Stimulated activated CD4-positive, alpha-beta T cell treated with anti-CD3 and anti-CD28 coated beads, Interleukin-1b, Interleukin-23, amount 100 ng/mL, for 24 hours (primary cell): ENCODE measurements at places on chromosomes 7 and 10.

GRCh38 chr10:44895280-44895679 lies 15.9 kb upstream of the TMEM72 start:
- DNase-seq: no peak

DNA sequence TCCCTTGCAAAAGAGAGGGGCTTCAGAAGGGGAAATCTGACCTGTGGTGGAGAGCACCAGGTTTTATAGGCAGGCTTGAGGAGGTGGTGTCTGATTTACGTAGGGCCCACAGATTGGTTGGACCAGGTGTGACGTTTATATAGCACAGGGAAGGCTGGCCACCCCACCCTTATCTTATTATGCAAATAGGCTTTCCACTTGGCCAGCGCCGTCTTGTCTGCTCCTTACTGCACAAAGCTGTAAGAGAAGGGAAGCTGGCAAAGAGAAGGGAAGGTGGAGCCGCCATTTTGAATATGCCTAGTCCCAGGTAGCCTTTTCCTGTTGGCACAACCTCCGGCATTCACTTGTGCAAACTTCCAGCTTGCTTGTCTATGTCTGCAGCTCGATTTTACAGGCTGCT lies 221.4 kb downstream of the GATA3 start:
- no peak for DNase-seq

DNA sequence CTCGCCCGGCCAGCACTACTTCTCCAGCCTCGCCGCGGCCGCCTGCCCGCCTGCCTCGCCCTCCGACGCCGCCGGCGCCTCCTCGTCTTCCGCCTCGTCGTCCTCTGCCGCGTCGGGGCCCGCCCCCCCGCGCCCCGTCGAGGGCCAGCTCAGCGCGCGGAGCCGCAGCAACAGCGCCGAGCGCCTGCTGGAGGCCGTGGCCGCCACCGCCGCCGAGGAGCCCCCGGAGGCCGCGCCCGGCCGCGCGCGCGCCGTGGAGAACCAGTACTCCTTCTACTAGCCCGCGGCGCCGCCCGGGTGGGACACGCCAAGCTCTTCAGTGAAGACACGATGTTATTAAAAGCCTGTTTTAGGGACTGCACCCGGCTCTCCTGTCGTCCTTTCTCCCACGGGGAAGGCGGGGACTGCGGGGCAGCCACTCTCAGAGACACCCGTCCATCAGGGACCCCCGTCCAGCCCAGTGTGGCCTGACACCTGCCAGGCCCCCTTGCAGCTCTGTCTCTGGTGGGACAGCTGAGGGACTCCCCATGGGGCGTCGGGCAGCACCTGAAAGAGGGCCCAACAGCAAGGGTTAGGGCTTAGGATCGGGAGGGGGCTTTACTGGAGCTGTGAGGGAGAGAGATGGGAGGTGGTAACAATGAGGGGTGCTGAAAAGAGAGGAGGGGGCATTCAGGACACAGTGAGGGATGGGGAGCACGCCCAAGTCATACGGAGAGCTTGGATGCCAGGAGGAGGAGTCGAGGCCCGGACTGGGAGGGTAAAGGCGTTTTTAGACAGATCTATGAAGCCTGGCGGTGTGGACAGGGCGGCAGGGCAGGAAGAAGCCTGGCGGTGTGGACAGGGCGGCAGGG lies 34.7 kb downstream of the SPDYE6 start:
- DNase-seq: no peak

DNA sequence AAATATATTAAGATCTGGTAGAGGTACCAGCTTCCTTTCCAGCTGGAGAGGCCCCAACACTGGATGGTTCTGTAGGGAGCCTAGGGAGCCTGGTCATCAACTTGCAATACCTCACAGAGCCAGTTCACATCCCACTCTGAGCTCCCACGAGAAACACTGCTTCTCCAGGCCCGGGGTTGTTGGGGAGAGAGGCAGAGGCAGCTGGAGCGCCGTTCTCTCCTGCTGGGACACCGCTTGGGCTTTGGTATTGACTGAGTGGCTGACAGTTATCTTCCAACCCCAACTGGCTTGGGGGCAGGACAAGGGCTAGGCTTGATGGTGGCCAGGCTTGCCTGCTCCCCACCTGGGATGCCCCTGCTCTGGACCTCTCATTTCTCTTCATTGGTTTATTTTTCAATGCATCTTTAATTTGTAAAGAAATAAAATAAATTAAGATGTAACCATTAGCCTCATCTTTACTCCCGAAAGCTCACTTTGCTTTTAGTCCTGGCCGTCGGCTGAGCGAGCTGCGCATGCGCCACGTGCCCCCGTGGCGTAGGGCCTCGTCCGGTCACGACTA lies 10.0 kb upstream of the CHCHD1 start:
- peak; percentile 64 for DNase-seq

DNA sequence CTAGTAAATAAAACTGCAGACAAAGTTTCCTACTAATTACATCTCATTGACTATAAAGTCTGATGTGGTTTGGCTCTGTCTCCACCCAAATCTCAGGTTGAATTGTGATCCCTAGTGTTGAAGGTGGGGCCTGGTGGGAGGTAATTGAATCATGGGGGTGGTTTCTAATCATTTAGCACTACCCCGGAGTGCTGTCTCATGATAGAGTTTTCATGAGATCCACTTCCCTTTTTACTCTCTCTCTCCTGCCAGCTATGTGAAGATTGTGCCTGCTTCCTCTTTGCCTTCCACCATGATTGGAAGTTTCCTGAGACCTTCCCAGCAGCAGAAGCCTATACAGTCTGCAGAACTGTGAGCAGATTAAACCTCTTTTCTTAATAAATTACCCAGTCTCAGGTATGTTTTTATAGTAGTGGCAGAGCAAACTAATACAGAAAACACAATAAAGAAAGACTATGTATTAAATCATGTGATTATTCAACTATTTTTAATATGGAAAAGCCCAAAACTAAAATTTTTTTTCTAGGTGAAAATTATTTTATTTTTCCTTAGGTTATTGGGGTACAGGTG lies 232.1 kb downstream of the FZD1 start:
- DNase-seq: no peak

DNA sequence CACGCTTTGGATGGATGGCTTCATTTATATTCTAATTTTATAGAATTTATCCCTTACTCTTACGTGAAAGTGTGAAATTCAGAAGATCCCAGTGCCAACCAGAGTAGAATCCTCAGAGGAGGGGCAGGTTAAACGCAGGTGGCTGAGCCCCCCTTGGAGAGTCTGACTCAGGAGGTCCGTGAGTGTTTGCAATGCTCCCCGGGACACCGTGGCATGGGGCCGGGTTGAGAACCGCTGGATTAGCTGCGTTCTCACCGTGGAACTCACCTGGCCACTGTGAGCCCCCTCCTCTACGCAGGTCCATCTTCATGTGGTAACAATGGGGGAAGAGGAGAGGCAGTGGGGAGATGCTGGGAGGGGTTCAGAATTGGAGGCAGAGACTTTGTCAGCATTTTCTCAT lies 638.0 kb upstream of the MKI67 start:
- DNase-seq: no peak

GRCh38 chr10:76305930-76306615 lies 874.6 kb downstream of the LRMDA start:
- DNase-seq: no peak

DNA sequence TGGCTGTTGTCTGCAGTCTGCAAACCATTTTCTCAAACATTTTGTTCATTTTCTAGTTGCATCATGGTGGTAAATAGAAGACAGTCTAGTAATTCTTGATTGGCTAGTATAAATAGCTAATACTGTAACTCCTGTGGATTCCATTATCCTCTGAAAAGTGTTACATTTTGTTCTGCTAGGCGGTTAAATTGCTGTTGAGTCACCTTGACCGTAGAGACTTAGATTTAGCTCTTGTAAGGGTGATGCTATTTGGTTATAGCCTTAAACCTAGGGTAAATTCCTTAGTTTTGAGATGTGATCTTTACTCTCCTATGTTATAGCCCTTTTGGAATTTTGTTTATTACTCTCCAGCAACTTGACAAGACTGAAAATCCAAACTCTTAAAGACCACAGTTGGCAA lies 58.8 kb downstream of the SHOC2 start:
- no peak for DNase-seq

DNA sequence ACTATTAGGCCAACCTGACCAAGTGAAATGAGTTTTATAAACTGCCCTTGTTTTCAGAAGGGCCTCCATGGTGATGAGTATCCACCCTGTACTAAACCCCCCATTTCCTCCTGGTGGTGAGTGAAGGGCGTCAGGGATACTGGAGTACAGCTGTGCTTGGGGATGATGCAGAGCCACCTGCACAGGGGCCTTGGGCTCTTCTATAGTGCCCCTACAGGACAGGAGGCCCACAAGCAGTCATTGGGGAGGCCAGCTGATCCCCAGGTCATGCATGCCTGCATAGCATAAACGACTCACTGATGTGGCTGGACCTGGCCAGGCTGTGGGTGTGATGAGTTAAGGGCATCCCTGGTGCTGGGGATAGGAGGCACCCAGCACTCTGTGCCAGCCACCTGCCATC lies 114.1 kb upstream of the CELF2 start:
- no peak for DNase-seq

- DNase-seq: peak; percentile 54
Measured at GRCh38 chr10:133336577-133337369, at the start of gene CALY. CALY (minus strand) TSS chr10:133336896; CDS start chr10:133328989, 7,907 bp downstream.

- no peak for DNase-seq
Measured at GRCh38 chr10:74677951-74678350, 148.4 kb upstream of the KAT6B start.

- DNase-seq: no peak
Measured at GRCh38 chr10:3068968-3069737, 1.8 kb downstream of the PFKP start.

- no peak for DNase-seq
Measured at GRCh38 chr7:8143151-8143874, 118.7 kb downstream of the ICA1 start.

GRCh38 chr7:112362731-112363131 lies 87.5 kb upstream of the IFRD1 start:
- DNase-seq: no peak

DNA sequence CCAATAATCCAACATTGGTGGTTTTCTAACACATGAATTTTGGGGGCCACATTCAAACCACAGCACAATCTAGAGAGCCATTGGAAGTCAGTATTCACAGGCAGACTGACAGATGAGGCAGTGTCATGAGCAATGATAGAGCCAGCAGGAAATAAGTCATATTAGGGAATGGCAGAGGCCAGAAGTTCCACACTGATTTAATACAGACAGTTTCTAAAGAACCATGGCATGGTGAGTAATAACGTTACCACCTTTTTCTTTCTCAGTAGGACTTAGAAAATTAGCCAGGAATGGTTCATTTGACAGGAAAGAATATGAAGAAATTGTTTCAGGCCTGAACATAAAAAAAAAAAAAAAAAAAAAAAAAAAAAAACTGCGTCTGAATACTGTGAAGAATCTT lies 210.3 kb downstream of the GPAM start:
- no peak for DNase-seq

DNA sequence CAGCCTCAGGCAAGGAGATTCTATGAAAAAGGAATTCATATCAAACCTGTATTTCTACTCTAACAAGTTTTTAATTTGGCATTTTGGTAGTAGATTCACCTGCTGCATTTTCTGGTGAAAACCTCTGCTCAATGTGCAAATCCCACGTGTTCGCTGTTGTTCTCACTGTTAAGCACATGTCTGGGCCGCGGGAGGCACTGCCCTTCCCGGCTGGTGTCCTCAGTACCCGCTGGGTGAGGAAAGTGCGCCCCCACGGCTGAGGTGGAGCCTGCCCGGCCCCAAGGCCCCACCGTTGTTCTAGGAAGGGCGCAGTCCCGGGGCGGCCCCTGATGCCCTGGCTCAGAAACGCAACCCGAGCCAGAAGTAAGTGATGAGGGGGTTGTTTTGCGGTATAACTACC lies 193.4 kb upstream of the VWC2 start:
- DNase-seq: no peak

- no peak for DNase-seq
Measured at GRCh38 chr7:110664803-110665202, 426.1 kb upstream of the LRRN3 start.

DNA sequence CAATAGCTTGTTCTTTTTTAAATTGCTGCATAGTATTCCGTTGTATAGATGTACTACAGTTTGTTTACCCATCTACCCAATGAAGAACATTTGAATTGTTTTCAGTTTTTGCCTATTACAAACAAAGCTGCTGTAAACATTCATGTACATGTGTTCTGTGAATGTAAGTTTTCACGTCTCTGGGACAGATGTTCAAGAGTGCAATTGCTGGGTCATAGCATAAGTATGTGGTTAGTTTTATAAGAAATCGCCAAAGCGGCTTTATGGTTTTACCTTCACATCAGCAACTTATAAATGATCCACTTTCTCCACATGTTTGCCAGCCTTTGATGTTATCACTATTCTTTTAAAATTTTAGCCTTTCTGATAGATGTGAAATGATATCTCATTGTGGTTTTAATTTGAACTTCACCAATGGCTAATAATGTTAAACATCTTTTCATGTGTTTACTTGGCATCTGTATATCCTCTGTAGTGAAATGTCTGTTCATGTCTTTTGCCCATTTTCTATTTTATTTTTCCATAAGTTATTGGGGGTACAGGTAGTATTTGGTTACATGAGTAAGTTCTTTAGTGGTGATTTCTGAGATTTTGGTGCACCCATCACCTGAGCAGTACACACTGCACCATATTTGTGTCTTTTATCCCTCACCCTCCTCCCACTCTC lies 73.5 kb downstream of the TBXAS1 start:
- DNase-seq: no peak

DNA sequence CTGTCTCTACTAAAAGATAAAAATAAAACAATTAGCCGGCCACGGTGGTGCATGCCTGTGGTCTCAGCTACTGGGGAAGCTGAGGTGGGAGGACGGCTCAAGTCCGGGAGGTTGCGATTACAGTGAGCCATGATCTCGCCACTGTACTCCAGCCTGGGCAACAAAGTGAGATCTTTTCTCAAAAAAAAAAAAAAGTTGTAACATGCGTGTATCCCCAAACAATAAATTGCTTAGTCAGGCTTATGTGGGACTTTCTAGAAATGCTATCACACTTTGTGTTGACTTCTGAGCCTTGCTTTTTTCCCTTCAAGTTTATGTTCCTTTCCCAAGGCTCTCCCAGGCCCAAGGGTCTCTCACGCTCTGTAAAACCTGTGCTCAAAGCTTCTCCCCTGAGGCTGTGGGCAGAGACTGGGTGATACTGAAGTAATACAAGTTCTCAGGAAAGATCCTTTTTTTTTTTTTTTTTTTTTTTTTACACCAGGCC lies 88.0 kb upstream of the TNS3 start:
- no peak for DNase-seq

DNA sequence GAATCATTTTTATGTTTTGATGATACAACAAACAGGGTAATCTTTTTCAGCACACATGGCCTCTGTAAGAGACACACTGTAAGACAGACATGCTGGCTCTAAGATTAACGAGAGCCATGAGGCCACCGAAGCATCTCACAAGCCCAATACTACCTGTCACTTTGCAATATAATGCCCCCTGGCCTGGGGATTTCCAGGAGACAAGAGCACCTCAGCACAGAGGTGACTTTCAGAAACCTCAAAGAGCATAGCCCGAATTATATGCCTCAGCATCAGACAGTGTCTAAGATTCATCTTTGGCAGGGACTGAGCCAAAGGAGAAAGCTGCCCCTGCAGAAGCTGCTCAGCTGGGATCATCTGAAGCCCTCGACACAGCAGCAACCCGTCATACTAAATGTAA lies 44.2 kb upstream of the TMEM213 start:
- DNase-seq: no peak
